ENCODE measurements at places on chromosomes 4 and X.

GRCh38 chr4:137156054-137156453 is 376.2 kb downstream of the PCDH18 start:
- no peak for DNase-seq

DNA sequence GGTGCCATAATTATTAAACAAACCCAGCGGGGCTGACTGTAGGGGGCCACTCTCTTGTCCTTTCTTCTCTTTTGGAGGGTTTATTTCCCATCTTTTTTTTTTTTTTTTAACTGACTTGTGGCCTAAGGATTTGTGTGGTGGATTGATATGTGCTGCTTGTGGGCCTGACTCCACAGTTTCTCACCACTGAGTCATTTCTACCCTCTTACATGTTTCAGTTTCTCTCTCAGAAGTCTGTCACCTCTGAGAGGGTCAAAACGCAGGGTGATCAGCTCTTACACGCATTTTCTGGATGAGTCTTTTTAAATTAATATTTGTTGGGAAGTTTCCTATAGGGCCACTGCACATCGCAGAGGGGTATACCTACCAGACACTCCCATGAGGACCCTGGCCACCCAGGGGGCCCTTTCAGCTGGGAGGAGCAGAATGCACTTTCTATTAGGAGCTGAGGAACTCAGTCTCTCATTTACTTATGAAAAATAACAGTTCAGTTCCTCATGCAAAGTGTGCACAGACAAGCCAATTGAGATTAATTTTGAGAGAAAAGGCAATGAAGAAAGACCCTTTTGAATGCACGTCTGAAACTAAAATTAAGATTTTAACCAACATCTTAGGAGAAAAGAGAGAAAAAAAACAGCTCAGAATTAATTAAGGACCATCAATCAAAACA is 407.9 kb downstream of the TECRL start:
- DNase-seq, result no peak

GRCh38 chr4:52864793-52865192 is 2.7 kb downstream of the RASL11B start:
- no peak for DNase-seq

- no peak for DNase-seq
These were observed 1.6 kb downstream of the PAPSS1 start for GRCh38 chr4:107718351-107718965.

DNA sequence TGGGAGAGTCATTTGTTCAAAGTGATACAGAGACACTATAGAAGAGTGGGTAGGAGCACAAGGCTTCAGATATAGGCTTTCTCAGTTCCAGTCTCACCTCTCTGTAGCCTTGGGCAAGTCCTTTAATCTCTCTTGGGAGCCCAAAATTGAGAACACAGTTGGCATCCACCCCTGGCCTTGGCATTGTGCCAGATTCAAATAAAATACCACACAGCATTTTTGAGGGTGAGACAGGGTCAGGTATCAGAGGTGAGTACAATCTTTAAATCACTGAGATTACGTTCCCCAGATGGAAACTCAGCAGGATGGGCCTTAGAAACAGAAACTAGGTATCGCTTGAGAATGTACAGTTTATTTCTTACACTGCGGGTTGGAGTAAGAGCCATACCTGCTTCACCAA is 25.2 kb upstream of the SMIM10L2A start:
- no peak for DNase-seq

DNA sequence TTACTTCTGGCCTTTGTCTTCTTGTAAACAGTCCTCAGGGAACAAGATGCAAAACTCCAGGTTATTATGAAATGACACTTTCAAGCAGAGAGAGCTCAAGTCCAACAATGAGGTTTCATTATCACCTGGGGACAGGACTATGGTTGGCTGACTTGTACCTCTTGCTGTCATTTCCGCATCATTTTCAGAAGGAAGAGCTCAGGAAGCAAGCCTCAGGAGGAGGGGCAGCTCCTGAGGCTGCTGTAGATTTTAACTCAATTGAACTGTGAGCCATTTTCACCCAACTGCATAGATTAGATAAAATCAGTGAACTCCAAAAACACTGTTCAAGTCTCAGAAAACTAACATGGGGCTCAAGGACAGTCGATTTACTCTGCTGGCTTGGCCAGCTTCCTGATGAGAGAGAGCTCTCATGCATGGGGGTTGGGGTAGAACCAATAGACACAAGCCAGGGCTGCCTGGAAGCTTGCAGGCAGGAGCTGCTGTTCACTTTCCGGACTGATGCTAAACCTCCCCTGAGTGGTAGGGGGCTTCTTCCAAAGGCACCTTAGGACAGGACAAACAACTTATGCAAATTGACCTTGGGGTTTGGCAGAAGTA is 23.6 kb downstream of the TMEM255A start:
- DNase-seq, result no peak

Data from stimulated activated CD8-positive, alpha-beta memory T cell treated with anti-CD3 and anti-CD28 coated beads, Interleukin-4, amount 100 ng/mL, for 1 hour (primary cell).